Ovary (tissue), 10 donors: ENCODE measurements at places on chromosomes 2 and 18. TPM values are rescaled to one million over a fixed set of nuclear protein-coding genes. Genes with fewer than 3 reads are reported as not detected.
A peak's percentile ranks its signal among the peaks of the same experiment; 100 is the strongest.

DNA sequence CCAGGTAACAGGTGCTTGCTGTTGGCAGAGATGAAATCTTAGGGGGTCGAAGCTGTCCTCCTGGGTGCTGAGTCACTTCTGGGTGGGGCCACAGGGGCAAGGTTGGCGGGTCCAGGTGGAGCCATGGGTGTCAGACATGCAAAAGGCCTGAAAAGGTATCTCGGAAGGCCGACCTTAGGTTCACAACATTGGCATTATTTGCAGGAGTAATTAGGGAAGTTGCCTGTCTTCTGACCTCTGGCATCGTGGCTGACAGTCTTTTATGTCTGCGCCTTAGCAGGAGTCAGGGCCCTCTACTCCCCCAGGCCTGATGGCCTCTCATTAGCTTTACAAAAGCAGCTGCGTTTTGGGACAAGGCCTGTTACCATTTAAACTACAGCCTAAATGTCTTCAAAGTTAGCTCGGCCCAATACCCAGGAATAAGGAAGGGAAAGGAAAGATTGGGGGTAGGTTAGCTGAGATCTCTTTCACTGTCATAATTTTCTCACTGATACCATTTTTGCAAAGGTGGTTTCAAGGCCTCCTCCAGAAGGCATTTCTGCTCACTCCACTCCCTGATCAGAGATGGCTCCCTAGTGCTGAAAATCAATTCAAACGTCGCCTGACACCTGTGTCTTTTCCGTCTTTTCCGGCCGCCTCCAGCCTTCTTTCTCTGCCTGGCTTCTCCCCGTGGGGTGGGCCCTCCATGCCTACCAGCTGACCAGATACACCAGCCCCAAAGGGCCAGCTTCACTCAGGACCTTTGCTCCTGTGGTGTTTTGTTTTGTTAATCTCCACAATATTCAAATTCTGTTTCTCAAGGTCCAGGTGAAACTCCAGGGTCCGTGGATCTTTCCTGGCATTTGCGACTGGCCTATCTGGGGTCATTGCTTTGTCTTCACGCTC lies 90.8 kb downstream of the RHOB start:
- no peak for DNase-seq

TLK1 gene
- 62.8 TPM for total RNA-seq

- DNase-seq, result no peak
Observed at GRCh38 chr18:12233378-12233777, 20.8 kb upstream of the CIDEA start.

CLASP1 gene
- total RNA-seq, result 47.9 TPM

- no peak for DNase-seq
Observed at GRCh38 chr2:126686841-126687485, 31.0 kb downstream of the GYPC start.

GNLY gene
- total RNA-seq, result 1.1 TPM

DNA sequence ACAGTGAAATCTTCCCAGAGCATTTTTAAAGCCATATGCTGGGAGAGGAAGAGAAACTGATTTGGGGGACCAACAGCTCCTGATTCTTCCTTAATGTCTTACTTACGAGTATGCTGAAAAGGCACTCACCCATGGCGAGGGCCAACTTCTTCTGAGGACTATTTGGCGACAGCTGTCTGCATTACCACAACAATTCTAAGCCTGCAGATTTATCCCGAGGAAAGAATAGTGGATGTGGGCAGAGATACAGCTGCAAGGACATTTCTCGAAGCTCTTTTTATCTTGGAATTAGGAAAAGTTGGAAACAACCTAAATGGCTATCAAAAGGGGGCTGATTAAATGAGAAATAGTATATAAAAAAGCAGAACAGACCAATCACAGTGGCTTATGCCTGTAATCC lies 40.3 kb upstream of the FHL2 start:
- no peak for DNase-seq

DNA sequence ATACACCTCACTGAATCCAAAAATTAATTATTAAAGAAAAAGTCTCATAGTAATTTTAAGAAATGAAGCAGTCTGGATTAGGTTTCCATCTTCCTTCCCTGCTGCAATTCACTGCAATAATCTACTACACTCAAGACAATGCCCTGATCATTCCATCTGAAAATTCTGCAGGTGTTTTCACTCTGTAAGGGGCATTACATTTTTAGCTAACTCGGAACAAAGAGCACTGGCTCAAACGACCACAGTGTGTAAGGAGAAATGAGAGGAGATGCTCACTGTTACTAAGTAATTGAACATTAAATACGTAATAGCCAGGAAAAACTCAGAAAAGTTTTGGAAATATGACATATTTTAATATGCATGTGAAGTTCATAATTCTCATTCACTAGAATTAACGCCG lies 1.3 kb downstream of the B4GALT6 start:
- DNase-seq, result no peak

DNA sequence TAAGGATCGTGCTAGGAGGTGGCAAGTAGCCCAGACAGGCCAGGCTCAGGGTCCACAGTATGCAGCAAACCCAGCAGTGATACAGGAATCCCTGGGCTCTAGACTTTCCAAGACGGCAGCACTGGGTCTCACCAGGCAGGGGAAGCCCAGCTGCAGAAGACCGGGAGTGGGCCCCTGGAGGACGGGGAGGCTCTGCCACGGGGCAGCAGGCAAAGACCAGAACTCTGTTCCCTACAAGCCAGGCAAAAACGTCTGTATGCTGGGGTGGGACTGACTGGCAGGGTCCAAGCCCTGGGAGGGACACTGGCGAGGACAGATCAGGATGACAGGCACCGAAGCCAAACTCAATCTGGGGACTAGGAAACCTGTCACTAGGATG lies 98.9 kb upstream of the SEC11C start:
- DNase-seq, result no peak

DNA sequence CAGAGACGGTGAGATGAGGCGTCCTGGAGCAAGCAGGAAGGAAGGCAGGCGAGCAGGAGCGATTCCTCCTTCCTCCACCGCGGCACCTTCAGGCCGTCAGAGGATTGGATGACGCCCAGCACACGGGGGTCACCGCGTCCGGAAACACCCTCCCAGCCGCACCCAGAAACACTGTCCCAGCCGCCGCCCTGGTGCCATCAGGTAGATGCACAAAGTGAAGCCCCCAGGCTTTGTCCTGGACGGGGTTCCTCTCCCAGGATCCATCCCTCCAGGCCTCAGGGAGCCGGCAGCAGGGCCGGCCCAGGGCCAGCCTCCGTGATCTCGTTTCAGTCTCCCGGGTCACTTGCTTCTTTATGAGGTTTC lies 31.5 kb downstream of the RTP5 start:
- peak; percentile 45 for DNase-seq

NAT8 gene
- 0.82 TPM for total RNA-seq

CAVIN2 gene
- 67.6 TPM for total RNA-seq

DNA sequence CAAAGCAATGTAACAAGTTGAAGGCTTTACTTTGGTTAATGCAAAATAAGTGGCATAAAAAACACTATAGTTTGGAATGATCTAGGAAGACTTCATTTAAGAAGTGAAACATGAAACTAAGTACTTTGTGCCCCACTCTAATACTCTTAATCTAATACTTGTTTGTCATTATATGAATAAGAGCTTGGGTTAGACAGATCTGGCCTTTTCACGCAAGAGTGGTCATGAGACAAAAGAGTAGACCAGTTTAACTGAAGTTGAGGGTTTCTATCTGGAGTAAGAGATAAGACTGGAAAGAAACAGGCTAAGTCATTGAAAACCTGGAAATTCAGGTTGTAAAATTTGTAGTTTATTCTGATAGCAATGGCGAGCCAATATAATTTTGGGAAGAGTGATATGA lies 2.8 kb downstream of the SLC30A6 start:
- no peak for DNase-seq

BOK gene
- total RNA-seq, result 10.9 TPM

ATP5MC3 gene
- total RNA-seq, result 112 TPM

NEURL3 gene
- total RNA-seq, result not detected

DNA sequence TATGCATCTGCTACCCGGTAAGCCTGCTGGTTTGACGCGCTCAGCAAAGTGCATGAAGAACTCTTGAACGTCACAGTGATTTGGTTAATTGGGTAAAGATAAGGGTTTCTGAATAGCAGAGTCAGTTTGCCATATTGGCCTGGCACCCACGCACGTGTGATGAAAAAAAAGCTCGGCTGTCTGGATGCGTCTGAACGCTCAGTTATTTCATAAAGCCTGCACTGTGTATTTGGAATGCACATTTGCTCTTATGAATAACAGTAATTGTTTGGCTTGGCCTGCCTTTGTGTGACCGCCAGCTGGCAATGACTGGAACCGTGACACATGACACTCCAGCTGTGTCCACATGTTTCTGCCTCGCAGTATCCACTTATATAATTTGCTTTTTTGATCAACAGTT lies 129.2 kb upstream of the MEIS1 start:
- peak; percentile 39 for DNase-seq

DNA sequence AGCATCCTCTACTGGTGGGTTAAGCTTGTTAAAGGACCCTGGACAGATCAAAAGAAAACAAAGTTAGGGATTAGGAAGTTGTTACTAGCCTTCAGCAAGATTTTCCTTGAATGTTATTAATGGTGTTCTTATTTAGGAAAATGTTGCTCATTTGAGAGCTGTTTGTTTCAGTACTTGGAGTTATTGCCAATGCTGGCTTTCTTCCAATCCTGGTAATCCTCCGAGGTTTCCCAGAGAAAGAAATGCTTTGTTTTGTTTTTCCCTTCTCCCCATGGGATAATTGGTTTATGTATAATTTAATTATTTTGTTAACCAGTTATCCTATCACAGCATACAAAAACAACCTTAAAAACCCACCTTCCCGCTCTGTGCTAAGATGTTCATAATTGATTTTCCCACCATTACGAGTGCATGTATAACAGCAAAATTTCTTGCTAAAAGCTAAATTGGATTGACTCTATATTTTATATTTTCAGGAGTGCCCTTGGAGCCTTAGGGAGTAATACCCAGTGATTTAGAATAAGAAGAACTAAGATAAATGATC lies 79.8 kb downstream of the MGAT5 start:
- no peak for DNase-seq

- no peak for DNase-seq
Observed at GRCh38 chr18:31591113-31591512, 564 bp upstream of the TTR start.

DNA sequence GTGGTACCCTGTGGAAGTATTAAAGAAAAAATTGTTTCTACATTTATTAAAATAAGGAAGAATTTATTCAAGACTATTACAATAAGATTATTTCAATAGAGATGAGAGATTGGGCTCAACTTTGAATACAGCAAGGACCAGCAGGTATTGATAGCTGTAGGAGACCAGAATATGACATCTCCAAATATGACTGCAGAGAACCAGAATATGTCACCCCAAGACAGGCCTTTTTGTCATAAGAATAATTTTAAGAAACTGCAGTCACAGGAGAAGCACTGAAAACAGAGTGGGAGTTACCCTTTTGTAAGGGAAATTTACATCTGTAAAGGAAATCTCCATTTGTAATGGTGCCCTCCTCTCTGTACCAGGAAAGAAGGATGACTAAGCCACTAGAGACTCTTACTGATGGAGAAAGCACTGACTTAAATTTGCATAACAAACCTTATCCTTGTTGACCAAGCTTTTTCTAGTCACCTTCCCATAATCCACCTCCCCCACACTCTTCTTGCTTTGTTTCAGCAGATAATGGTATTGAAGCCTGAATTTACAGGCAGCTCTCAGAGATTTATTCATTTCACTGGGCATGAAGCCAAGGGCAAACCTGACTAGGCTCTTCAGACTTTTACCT lies 145.1 kb upstream of the RMP24 start:
- no peak for DNase-seq

DNA sequence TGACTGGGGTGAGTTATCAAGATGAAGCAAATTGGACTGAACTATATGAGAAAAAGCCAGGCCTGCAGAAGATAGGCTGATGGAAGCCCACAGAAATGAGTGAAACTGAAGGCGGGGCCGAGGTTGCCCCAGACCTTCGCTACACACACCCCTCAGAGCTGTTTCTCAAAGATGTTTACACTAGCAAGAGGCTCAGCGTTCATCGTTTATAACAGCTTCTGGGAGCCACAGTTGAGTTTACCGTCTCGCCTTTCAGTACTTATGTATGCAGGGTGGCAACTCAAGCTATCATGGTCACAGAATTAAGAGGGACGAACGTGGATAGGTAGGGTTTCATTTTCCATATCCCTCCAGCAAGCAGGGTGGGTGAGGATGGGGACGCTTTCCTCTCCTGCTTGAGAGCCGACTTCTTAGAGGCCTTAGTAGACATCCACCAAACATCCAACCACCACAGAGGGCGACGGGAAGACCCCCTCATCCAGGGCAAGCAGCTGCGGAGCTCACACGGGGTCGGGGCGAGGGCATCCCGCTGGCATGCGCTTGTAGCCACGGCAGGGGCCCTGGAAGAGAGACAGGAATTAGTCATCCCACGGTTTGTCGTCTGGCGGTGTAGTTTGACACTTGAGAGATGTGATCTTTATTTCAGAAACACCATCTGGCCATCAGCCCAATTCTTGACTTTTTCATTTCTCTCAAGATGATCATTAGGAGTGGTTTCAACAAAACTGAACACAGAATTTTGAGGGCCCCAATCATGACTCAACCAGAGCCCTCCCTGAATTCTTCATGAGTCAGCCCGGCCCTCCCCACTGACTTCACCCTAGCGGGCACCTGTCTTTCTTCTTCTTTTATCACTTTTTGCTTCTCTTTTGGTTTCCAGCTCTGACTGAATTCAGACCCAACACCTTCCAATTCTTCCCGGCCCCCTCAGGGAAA lies 109.1 kb upstream of the CTDP1 start:
- DNase-seq, result no peak

GRCh38 chr2:9205963-9206948 lies at the start of gene ASAP2:
Gene ASAP2 (plus strand): TSS chr2:9206812. CDS start chr2:9207105, 293 bp downstream.
- DNase-seq, result peak; percentile 77

GRCh38 chr2:189602233-189602632 lies 21.6 kb upstream of the SLC40A1 start:
- no peak for DNase-seq

AGXT gene
- not detected for total RNA-seq

DNA sequence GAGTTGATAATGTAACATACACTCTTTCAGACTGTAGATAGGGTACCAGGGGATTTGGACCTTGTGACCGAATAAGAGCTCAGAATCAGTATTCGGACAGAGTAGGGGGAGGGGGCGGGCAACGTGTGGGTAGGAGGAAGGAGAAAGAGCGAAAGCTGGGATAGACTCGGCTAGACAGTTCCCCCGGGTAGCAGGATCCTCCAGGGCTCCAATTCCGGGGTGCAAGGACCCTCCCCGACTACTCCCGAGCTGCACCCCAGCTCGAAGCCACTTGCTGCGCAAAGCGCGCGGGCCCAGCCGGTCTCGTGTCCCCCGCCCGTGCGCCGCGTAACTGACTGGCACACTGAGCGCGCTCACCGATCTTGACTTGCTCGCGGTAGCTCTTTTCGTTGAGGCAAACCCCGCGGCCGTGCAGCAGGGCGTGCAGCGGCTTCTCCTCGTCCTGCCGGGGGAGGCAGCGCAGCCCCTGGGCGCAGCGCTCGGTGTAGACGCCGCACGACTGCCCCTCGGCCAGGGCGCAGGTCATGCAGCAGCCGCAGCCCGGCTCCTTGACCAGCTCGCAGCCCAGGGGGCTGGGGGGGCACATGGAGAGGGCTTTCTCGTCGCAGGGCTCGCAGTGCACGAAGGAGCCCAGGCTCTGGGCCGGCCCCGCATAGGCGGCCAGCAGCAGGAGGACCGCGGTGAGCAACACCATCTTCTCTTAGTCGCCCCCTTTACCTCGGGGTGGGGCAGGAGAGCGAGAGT lies 1.1 kb downstream of the IGFBP5 start:
- peak; percentile 49 for DNase-seq

ARHGAP15 gene
- 5.9 TPM for total RNA-seq

- DNase-seq, result no peak
Observed at GRCh38 chr2:239805043-239805329, 220.2 kb downstream of the NDUFA10 start.
